ENCODE measurements at places on chromosomes 5 and 9.

GRCh38 chr5:111820072-111820471 lies 63.1 kb upstream of the NREP start:
- DNase-seq, result no peak

DNA sequence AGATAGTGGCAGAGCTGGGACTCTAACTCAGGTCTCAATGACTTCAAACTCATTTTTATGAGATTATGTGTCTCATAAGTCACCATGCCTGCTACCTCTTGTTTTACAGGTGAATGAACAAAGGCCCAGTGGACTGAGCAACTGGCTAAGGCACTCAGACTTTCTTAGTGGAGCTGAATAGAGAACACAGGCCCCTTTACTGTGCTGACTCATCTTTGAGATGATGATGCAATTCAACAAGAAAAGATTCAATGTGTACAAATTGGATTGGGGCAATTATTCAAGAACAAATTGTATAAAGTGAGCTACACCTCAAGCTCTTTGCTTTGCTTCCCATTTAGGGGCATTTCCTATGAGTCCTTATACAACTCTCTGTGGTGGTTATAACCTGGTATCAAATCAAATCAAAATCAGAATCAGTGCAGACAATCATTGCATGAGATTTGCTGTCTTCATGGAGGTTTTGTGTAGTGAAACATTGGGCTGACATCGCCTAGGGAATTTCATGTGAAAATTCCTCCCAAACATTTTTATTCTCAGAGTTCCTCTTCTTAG lies 84.3 kb upstream of the PPP2R2B start:
- no peak for DNase-seq

GRCh38 chr5:173333925-173334661 lies 5.9 kb upstream of the STC2 start:
- DNase-seq, result no peak

- DNase-seq, result no peak
Observed at GRCh38 chr9:96567203-96567700, 52.4 kb downstream of the CDC14B start.

GRCh38 chr5:60722416-60722815 lies 22.4 kb upstream of the DEPDC1B start:
- no peak for DNase-seq

DNA sequence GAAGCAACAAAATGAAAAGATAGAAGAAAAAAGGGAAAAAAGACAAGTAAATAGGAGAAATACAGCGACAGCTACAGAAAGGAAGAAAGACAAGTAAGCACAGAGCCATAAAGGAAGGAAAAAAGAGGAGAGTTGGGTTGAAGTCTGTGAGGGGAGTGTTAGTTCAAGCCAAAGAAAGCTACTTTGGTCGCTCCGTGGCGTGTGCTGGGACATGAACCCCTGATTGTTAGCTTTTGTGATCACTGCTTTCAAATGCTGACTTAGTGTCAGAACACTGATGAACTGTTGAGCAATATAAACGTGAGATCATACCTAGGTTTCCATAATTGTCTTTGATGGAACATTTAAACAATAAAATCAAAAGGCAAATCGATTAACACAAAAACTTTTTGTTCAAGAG lies 370.1 kb downstream of the TMEM161B start:
- DNase-seq, result no peak
